ENCODE measurements at places on chromosomes 12 and 14.
A peak's percentile ranks its signal among the peaks of the same experiment; 100 is the strongest.

DNA sequence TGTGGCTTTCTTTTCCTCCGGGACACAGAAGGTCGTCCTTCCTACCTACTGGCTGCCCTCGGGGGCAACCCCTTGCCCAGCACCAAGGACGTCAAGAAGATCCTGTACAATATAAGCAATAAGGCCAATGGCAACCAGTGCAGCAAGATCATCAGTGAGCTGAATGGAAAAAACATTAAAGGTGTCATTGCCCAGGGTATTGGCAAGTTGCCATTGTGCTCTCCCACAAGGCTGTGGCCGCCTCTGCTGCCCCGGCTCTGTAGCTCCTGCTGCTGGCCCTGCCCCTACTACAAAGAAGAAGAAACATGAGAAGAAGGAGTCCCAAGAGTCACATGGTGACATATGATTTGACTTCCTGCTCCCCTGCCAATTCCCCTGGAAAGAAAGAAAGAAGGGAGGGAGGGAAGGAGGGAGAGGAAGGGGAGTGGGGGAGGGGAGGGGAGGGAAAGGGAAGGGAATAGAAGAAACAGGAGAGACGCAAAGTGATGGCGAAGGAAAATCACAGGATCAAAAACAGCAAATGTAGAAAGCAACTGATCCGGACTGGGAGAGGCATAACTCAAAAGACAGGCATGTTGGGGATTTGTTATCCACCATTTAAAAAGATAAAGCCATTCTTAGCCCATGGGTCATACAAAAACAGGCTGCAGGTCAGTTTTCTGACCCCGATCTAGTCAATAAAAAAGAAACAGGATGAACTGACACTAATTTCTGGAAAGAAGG, 61.3 kb upstream of the RESF1 start:
- no peak for DNase-seq

DNA sequence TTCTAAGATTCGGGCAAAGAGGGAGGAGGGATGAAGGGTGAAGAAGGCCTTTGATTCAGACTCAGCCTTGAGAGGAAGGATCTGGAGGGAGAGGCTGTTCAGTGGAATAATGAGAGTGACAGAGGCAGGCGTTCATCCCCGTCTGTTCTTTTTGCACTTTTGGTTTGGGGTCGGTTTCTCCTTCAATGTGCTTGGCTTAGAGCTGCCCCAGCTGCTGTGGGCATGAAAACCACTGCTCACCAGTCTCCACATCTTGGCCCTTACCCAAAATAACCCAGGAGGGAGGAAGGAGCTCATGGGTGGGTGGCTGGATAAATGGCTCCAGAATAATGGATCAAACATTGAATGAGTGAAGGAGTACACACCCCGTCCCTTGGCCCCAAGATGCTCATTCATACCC, 261.7 kb upstream of the FKBP4 start:
- no peak for DNase-seq

- DNase-seq, result no peak
Measured at GRCh38 chr12:62258941-62259630, 1.1 kb upstream of the USP15 start.

- DNase-seq, result peak; percentile 41
Measured at GRCh38 chr14:24196071-24197055, 1.1 kb upstream of the TM9SF1 start.

All from liver (tissue), 10 donors.